ENCODE measurements at places on chromosomes 4 and X.

DNA sequence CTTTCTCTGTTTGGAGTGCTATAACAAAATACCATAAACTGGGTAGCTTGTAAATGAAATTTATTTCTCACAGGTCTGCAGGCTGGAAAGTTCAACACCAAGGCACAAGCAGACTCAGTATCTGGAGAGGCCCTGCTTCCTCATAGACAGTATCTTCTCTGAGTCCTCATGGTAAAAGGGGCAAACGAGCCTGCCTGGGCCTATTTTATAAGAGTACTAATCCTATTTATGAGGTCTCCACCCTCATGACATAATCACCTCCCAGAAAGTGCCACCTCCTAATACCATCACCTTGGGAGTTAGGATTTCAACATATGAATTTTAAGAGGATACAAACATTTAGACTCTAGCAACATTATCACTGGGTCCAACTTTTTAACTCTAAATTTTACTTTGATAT lies 200.3 kb downstream of the STPG2 start:
- DNase-seq: no peak

DNA sequence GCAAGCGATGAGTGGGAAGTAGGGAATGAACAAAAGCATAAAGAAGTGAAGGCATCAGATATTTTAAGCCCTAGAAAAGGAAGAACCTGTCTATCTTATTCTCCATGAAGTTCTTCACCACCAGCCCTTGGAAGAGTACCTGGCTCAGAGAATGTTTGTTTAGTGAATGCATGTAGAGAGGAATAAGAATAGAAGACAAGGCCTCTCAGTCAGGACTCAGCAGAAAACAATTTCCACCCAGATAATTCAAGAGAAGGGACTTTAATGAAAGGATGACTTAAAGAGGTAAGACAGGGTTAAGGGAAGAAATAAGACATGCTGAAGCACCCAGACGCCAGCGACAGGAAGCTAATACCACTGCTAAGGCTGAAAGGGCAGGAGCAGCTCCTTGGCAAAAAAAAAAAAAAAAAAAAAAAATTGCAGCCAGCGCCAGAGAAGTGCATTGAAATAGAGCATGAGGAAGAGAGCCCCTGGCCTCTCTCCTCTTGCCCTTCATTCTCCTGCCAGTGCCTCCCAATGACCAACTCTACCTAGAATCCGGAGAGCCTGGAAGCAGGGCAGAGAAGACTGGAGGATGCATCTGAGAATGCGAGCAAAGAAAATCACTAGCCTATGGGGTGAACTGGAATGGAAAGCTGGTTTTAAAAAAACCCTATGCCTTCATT lies 47.2 kb upstream of the RASGEF1B start:
- DNase-seq: no peak

DNA sequence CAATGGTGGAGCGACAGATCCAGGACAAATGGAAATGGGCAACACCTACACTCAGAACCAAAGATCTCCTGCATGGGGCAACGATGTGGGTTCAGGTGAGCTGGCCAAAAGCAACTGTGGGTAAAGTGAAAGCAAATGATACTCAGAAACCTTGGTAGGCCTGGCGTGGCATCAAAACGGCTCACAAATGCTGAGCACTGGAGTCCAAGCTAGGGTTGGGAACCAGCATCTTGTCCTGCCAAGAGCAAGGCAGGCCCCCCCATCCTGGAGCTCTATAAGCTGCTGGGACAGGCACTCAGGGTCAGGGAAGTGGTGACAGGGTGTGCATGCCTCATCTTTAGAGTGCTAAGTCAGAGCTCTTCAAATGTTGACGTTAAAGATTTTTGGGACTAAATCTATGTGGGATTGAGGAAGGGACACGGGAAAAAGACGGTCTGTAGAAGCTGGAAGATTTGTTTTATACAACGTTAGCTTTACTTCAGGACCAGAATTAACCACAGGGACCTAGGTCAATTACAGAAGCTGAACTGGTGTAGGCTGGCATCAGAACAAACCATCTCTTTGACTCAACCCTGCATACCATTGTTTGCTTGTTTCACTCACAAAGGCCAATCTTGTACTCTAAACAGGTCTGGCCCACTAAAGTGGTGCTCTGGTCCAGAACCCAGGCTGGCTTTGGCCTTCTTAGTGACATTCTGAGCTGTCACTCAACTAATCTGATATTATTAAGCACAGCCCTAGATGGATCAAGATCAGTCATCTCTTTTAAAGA lies 10.7 kb downstream of the ATP8A1 start:
- DNase-seq: no peak

GRCh38 chr4:38675146-38676121 lies 11.4 kb downstream of the KLF3 start:
- peak; percentile 66 for DNase-seq

- no peak for DNase-seq
Observed at GRCh38 chrX:42546800-42547199, 231.2 kb downstream of the PPP1R2C start.

DNA sequence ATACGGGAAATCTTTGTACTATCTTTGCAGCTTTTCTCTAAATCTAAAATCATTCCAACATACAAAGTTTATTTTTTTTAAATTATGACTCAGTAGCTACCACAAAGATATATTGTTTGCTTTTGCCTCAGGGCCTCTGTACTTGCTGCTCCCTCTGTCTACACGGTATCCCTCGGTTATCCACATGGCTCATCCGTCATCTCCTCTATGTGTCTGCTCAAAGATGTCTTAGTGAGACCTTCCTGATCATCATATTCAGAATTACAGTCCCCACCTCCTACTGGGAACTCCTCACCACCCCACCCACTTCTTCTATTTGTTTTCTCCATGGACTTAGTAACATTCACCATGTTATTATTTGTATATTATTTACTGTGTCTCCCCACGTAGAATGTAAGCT lies 107.8 kb downstream of the PARM1 start:
- DNase-seq: no peak

GRCh38 chr4:125314676-125315575 lies at the start of gene FAT4:
TSS of gene FAT4 (plus strand) at chr4:125314955. CDS start at chr4:125316412, 1,457 bp downstream.
- DNase-seq: no peak

- DNase-seq: no peak
Observed at GRCh38 chr4:177194906-177195305, 114.8 kb upstream of the NEIL3 start.

GRCh38 chrX:44843318-44843702 lies 511 bp upstream of the DUSP21 start:
- DNase-seq: no peak

GRCh38 chrX:23554304-23554703 lies 113.0 kb upstream of the PRDX4 start:
- no peak for DNase-seq

- DNase-seq: no peak
Observed at GRCh38 chr4:49516796-49517195, 530.7 kb downstream of the CWH43 start.

DNA sequence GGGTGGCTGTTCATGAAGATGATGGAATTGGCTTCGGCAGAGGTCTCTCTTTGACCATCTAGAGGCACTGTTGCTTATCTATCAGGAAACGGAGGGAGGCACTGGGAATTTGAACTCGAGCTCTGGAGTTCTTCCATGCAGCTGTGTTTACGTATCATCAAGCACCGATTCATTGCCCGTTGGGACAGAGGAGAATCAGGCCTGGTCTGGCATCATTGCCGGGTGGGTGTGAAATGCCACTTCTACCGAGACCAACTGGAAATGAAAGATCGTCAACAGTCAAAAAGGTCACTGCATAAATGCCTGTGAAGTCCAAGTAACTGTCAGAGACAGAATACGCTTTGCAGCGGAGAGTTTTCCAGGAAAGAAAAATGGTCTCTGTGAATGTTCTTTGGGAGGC lies 166.9 kb downstream of the ASMT start:
- no peak for DNase-seq

- DNase-seq: no peak
Observed at GRCh38 chr4:101864660-101865059, 74.1 kb downstream of the BANK1 start.
